ENCODE measurements at places on chromosomes 2 and 18.

GRCh38 chr2:26613241-26614215, 27.6 kb downstream of the CIB4 start:
- DNase-seq = no peak

DNA sequence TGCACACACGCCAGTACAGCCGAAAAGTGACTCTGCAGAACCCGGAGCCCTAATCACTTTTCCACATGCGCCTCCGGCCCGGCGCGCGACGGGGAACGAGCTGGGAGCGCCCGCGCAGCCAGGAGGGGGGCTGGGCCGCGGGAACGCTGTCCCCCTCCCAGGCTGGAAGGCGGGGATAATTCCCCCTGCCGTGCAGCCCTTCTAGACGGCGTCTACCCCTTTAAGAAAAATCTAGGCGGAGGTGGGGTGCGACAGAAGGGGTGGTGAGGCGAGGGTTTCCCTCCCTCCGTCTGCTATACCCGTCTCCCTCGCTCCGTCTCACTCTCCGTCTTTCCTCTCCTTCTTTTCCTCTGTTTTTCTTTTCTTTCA, 2.4 kb downstream of the CYP26B1 start:
- DNase-seq = no peak

- DNase-seq = no peak
Measured at GRCh38 chr2:24448797-24449196, 42.3 kb upstream of the NCOA1 start.

- DNase-seq = no peak
Measured at GRCh38 chr2:147181351-147182029, 663.3 kb upstream of the ACVR2A start.

DNA sequence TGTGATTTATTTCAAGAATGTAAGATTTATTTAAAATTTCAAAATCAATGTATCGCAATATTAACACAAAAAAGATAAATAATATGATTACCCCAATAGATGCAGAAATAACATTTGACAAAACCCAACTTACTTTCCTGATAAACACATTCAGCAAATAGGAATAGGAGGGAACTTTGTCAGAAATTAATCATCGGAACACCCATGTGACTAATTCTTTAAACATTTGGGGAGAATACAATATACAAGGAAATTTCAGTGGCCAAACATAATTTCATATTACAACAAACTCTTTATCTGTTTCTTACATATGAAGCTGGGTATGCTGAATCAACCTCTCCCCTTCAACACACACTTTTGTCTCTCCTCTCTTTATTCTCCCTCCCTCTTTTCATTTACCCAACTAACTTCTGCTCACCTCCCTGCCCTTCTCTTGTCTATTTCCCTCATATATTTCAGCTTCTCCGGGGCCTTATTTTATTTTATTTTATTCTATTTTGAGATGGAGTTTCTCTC, 309.6 kb upstream of the CNTNAP5 start:
- DNase-seq = no peak

DNA sequence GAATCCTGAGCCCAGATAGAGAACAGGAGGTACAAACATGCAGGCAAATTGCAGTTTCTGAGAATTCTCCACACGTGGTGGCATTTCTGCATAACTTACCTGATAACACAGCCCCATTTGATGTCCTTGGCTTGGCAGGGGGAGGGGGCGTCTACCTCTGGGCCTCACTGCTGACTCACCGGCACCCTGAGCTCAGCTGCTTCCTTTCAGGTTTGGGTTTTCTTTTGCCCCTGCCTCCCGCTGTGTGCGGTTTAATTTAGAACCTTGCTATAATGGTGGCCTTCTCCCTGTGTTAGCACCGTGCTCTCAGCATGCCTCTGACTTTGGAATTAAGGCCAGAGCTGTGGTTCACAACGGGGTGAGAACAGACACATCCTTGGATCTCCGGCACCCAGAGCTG, 4.4 kb downstream of the CTIF start:
- peak; percentile 28 for DNase-seq

DNA sequence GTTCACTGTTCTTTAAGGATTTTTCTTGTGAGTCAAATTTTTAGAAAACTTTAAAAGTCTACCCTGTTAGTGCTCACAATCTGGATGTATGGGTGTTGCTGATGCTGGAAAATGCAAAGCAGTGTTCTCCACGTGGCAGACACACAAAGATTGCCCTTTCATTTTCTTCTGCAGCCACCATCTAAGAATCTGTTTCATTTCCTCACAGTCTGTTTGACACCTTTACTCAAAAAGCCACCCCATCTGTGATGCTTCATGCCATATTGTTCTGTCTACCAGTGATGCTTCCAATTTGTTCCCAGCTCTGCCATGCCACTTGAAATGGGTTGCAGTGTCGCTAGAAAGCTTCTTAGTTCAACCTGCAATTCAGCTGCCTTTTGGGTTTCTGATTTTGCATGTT, 464.2 kb upstream of the UBE2E3 start:
- no peak for DNase-seq

DNA sequence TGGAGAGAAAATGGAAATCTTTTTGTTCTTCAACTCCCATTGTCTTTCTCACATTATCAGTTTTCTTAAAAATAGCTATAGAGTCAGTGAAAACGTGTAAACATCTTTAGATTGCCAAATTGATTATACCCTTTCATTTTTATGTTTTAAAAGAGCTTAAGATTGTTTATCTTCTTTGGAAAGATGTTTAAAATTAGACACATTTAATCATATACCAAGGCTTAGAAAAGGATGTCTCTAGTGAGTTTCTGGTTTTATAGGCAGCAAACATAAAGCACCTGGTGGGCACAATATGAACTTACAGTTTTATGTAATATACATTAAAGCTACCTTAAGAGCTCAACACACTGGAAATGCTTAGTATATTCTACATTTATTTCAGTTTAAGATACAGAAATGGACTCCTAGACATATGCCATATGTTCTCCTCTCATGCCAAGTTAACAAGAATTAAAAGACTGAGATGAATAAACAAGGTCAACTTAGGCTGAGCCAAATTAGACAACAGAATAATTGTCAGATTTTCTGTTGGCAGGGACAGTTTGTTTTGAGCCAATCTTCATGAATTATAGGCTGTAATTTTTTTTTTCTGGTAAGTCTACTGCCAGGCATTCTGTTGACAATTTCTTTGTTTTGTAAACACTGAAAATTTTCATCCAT, 112.7 kb downstream of the OTX1 start:
- no peak for DNase-seq

- no peak for DNase-seq
Measured at GRCh38 chr18:67143028-67143427, 373.5 kb downstream of the DSEL start.

DNA sequence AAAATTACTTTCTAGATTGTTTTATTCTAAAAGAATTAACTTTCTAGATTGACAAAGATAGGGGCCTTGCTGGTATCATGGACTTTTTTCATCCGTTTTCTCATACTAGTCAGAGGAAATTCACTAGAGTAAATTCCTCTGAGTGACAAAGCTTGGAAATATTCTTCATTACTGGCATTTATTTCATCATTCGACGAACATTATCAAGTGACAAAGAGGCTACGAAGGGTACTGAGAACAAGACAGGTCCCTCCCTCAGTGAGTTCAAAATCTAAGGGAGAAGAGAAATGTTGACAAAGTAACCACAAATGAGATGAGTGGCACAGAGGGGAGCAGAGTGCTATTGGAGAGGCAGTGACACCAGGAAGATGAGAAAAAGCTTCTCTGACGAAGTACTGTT, 4.3 kb downstream of the EPG5 start:
- DNase-seq = no peak

GRCh38 chr2:165623161-165623560, 153.7 kb downstream of the CSRNP3 start:
- DNase-seq = no peak

DNA sequence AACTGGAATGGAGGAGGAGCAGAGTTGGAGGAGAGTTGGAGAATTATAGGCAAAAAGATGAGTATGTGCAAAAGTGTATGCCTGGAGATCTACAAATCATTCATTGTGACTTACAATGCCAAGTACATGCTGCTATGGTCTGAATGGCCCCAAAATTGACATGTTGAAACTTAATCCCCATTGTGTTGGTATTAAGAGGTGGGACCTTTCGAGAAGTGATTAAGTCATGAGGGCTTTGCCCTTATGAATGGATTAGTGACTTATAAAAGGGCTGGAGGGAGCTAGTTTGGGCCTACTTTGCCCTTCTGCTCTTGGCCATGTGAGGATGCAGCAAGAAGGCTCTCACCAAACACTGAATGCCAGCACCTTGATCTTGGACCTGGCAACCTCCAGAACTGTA, 6.3 kb upstream of the RBMS1 start:
- DNase-seq = no peak

GRCh38 chr2:120771111-120771780, 35.6 kb downstream of the GLI2 start:
- DNase-seq = no peak

- DNase-seq = no peak
Measured at GRCh38 chr2:28915939-28916338, 21.5 kb downstream of the WDR43 start.

DNA sequence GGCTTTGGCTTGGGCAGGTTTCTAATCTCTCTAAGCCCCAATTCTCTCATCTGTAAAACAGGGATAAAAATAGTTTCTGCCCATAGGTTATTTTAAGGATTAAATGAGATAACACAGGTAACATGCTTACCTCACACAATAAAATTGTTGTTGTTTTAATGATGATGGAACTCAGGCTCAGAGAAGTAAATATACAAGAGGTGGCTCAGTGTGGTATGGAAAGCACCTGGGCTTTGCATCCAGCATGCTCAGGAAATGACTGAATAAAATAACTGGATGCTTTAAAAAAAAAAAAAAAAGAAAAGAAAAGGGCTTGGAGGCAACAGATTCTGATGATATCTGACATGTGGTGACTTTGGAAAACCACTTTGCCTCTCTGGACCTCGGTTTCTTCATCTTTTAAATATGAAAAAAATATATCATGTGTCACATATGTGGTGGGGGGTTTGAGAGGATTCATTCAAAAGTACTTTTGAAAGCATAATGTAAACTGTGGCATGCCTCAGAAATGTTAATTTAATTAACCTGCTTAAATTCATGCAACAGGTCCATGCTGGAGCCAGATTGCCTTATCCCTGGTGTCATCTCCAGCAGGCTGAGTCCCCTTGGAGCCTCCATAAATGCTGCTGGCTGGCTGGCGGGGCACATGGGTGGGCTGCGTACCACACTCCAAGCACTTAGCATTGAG, 112.8 kb upstream of the CDC42EP3 start:
- DNase-seq = no peak

- DNase-seq = no peak
Measured at GRCh38 chr2:178195390-178196166, 1.3 kb downstream of the OSBPL6 start.

DNA sequence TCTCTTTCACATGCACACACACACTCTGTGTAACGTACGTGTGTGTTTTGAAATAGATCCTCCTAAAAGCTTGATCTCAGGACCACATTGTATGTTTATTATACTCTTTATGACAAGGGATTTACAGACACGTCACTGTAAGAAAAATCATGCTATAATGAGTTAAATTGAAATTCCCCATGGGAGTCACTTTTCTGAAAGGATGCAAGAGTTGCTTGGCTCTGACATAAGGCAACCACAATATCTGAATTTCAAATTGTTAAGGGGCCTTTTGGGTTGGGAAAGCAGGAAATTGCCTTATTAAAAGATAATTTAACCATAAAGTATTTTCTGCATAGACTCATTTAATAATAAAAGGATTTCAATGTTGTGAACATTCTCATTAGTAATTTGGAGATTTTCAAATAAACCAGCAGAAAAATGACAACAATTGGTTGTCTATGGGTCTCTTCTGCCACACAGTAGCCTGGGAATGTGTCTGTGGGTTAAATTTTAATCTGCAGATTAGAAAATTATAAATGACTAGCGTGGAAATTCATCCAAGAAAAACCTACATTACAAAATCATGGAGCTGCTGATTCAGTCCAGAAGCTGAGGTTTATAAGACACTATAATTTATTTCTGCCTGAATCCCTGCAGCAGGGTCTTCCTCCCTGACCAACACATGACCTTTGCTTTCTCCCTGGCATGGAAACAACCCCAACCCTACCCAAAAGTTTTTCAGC, 75.9 kb upstream of the PID1 start:
- DNase-seq = no peak

GRCh38 chr2:168006498-168006897, 240.9 kb downstream of the STK39 start:
- DNase-seq = no peak

DNA sequence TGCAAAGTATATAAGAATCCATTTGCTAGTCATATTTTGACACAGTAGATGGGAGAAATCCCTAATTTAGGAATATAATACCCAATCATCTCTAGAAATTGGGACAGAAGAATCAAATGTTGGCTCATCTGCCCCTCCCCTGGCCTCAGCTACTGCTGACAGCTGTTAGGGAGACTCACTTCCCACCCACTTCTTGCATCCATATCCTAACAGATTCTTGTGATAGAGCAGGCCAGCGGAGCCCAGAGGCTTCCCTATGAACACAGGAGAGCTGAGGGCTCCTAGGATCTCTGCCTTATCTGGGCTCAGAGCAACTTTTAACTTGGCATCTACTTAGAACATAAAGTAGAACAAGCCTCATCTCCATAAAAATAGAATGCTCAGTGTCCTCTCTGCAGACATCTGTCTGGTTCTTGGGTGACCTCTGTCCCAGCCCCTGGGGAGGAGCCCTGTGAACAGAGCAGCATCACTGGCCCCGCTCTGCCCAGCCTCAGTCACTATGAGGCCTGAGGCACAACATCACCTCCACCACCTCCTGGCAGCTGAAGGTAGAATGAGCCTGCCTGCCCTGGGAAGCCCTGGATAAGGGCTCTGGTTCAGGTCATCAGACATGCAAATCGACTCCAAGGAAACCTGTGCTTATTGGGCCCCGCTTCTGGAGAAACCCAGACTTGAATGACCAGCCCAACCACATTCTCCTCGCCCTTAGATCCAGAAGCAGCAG, 229.7 kb downstream of the ANKRD36B start:
- DNase-seq = no peak

- DNase-seq = no peak
Measured at GRCh38 chr2:206217743-206218142, 56.7 kb upstream of the ZDBF2 start.

- DNase-seq = no peak
Measured at GRCh38 chr2:222973733-222974132, 78.3 kb upstream of the KCNE4 start.

DNA sequence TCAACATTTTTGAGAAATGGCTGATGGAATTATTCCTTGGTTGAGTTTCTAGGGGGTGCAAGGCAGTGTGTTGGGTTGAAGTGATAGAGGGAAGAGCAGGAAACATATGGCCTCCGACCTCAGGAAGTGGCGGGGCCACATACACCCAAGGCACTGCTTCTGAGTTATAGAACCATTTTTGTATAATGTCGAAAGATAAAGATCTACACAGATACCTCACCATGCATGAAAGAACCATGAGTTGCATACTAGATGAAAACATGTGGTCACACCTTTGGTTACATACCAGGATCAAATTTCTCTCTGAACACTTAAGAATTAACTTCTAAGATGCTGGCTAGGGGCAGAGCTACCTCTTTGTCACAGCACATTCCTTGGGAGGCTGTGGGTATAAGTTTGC, 23.2 kb downstream of the LAMA3 start:
- DNase-seq = no peak

DNA sequence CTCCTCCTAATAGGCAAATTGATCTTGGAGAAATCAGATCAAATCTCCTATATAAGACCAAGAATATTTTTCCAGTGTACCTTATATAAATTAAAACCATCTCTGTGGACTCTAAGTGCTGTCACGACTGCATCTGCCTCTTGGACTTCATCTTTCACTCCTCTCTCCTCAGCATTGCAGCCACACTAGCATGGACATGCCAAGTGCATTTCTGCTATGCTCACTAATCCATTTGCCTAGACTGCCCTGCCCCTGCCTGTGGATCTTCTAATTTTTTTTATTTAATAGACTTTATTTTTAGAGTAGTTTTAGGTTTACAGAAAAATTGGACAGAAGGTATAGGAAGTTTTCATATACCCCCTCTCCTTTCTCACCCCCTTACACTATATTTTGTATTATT, 146.7 kb upstream of the VWC2L start:
- DNase-seq = no peak

All from stimulated activated CD4-positive, alpha-beta T cell treated with anti-CD3 and anti-CD28 coated beads, Interleukin-1b, Interleukin-23, amount 100 ng/mL, for 4 hours (primary cell).